ENCODE measurements at places on chromosomes 1 and 21.
A peak's percentile ranks its signal among the peaks of the same experiment; 100 is the strongest.

GRCh38 chr1:119040489-119040888 lies 52.3 kb upstream of the TBX15 start:
- DNase-seq, result no peak

DNA sequence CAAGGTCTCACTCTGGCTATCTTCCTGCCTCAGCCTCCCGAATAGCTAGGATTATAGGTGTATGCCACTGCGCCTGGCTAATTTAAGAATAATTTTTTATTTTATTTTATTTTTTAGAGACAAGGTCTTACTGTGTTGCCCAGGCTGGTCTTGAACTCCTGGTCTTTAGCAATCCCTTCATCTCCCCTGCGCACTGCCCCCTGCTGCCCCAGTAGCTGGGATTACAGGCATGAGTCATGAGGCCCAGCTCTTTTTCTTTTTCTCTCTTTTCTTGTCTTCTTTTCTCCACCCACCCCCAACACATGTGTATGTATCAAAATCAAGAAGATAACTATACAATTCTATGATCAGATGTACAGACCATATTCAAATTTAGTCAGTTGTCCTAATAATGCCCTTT lies 87.2 kb downstream of the PEX14 start:
- DNase-seq, result no peak

DNA sequence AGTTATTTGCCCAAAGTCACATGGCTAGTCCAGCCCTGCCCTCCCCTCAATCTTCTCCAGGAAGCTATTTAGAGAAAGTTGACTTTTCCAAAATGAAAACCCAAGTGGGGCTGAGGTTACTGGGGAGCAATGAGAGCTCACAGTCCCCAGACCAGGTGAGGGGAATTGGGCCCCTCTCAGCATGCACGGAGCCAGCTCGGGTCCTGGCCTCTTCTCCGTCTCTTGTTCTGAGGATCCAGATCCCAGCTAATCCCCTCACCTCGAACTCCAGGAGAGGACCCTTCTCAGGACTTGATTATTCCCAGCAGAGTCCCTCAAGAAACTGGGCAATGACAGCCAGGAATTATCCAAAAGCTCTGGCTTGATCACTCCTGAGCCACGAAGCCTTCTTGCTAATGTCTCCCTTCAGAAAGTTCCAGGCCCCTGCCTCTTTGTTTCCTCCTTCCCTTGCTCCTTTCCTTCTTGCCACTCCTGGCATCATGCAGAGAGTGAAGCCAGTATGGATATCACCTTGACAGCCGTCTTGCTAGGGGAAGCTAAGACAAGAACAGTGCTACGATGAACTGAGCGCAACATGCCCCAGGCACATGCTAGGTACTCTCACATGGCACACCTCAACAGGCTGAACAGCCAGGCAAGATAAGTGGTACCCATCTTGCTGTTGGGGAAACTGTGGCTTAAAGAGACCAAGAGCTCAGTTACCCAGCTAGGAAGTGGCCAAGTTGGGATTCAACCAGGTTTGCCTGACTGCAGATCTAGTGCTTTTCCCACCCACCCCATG lies 51.9 kb downstream of the KLHDC7A start:
- DNase-seq, result no peak

GRCh38 chr1:73359001-73359400 lies 839.0 kb downstream of the LRRIQ3 start:
- no peak for DNase-seq

DNA sequence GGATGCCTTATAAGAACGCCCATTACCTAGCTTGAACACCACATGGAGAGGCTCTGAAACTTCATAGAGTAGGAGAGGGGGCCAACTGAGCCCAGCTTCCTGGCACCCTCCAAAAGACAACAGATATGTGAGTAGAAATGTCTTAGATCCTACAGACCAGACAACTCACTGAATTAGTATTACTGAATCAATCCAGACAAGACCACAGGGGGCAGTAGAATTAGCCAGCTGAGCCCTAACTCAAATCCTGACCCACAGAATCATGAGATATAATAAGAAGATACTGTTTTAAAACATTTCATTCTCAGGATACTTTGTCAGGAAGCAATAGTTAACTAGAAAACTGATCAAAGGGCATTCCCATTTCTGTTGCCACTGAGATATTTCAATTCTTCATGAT lies 45.8 kb upstream of the C1orf21 start:
- DNase-seq, result no peak

DNA sequence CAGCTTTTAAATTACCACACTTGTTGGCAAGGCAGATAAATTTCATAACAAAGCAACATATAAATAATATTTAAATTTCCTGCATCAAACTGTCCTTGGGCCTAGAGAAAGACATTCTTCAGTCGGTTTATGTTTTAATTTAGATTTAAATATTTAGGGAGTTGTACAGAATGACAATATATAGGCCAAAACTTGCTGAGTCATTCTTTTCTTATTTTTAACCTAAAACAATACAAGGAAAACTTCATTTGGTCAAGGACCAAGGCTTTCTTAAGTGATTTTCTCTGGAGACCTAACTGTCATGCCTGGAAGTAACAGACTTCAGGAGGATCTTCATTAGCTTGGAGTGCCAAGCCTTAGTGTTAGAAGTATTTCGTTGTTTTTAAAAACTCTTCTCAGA lies 5.6 kb downstream of the MAP10 start:
- DNase-seq, result no peak

DNA sequence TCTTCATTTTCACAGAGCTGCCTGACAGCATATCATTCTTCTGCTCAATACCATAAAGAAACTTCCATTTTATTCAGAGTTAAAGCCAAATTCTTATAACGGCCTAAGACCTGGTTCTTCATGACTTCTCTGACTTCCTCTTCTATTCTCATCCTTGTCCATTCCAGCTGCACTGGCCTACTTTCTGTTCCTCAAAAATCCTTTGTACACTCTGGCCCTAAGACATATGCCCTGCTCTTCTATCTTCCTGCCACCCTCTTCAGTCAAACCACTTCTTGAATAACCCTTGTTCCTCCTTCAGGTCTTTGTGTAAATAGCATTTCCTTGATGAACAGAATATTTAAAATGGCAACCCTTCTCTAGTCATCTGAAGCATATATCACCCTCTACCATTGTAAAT lies 1338.7 kb upstream of the ADGRL2 start:
- DNase-seq, result no peak

DNA sequence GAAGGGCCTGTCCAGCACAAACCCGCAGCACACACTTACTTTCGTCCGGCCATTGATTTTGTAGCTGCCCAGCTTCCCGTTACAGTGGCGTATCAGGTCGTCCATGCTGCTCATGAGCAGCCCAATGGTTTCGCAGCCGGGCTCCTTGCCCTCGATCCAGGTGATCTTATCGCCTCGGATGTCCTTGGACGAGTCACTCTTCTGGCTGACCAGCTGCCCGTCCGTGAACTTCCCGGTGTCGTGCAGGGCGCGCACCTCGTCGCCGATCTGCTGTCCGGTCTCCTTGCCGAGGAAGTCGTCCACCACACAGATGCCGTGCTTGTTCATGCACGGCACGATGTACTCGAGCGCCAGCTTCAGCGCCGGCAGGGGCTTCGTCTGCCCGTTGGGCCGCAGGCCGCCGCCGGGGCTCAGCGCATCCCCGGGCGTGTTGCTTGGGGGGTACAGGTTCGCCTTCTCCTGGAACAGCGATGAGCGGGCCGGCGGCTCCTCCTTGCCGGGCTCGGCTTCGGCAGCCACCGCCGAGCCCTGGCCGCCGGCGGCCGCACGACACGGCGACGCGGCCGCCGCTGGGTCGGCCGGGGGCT lies 1.0 kb downstream of the EGLN1 start:
- peak; percentile 4 for DNase-seq

DNA sequence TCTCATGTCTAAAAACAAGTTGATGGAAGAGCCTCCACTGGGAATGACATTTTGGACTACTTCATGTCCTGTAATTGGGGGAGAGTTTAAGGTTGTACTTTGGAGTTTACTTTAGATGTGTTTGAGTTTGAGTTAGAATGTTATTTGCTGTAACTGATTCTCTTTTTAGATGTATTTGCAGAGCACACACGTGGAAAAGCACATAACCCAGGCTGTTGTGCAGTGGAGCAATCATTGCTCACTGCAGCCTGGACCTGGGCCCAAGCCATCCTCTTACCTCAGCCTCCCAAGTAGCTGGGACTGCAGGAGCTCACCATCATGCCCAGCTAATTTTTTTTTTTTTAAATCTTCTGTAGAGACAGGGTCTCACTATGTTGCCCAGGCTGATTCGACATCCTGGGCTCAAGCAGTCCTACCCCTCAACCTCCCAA lies 36.7 kb upstream of the SH3D21 start:
- no peak for DNase-seq

- no peak for DNase-seq
Measured at GRCh38 chr1:98030483-98030882, 109.6 kb upstream of the DPYD start.

- DNase-seq, result no peak
Measured at GRCh38 chr1:102896286-102896685, 212.0 kb downstream of the COL11A1 start.

DNA sequence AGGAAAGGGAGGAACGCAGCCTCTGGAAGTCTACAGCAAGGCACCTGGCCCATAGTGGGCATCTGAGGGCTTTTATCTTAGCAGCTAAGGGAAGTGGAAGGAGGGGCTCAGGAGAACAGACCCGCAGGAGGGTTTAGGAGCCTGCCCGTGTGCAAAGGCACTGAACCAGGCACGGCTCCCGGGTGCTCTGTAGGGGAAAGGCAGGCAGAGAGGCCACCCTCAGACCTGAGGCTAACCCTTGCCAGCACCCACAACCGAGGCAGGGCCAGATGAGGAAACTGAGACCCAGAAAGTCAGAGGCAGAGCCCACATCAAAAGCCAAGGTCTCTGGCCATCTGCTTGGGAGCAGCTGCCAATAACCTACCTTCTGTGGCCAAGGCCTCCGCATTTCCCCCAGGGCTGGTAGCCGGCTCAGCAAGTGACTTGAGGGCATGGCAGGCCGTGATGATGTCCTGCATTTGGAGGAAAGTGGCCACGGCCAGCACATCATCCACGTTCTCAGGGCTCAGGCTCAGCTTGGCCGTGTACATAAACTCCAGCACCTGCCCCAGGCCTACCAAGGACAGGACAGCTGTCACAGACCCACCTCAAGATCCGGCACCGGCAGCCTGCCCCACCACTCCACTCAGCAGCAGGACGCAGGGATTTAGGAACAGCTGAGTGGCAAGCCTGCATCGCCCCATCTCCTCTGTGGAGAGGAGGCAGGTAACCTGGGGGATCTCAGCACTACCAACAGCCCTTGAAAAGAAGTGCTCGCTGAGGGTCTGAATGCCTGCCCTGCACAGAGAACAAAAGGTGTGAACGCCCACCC lies 29.1 kb downstream of the ZBTB17 start:
- no peak for DNase-seq

DNA sequence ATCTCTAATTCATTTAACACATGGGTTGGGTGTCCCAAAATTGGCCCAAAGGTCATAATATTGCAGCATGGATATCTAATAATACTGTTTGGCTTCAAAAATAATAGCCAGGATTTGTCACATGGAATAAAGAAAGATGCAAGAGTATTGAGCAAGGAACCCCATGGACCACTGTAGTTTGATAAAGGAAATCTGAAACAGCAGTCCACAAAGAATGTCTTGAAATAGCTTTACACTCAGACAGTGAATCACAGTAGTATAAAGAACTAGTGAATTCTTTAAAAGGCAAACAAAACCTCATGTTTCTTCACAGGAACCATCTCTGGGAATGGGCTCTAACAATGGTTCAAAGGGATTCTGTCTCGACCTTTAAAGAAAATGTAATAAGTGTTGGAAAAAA lies 576.1 kb upstream of the ZRANB2 start:
- DNase-seq, result no peak

DNA sequence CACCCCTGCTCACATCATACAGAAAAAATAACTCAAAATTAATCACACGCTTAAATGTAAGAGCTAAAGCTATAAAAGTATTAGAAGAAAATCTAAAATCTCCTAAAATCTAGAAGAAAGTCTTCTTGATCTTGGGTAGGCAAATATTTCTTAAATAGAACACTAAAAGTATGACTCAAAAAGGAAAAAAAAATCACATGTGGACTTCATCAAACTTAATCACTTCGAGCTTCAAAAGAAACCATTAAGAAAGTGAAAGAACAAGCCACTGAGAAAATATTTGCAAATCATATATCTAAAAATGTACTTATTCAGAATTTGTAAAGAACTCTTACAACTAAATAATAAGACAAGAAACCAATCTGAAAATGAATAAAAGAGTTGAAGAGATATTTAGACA lies 32.7 kb downstream of the LRRC52 start:
- DNase-seq, result no peak

DNA sequence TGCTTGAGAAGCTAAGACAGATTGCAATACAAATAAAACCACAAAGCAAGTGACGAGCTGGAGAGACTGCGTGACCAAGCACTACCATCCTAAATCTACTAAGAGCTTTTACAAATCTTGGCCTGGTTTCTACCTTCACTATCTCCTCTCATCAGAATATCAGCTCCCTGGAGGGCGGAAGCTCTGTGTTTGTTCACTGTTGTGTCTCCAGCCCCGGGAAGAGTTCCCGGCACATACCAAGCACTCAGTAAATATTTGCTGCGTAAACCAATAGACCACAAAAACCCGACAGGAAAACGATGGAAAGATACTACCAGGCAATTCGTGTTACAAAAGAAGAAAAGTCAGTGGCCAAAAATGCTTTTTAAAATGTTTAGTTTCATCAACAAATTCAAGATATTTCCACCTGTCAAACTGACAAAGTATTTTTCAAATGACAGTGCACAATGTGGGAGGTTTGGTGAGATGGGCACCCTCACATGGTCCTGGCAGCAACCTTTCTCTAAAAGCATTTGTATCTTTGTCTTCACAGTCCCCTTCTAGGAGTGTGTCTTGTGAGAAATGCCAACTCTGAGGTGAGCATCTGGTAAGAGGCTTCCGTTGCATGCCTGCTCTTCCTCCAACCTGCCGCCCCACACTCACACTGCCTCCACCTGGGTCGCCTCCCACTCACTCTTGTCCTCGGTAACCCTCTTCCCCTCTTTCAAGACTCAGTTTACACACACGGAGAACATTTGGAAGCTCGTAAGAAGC lies 34.7 kb downstream of the SLC1A7 start:
- DNase-seq, result no peak

DNA sequence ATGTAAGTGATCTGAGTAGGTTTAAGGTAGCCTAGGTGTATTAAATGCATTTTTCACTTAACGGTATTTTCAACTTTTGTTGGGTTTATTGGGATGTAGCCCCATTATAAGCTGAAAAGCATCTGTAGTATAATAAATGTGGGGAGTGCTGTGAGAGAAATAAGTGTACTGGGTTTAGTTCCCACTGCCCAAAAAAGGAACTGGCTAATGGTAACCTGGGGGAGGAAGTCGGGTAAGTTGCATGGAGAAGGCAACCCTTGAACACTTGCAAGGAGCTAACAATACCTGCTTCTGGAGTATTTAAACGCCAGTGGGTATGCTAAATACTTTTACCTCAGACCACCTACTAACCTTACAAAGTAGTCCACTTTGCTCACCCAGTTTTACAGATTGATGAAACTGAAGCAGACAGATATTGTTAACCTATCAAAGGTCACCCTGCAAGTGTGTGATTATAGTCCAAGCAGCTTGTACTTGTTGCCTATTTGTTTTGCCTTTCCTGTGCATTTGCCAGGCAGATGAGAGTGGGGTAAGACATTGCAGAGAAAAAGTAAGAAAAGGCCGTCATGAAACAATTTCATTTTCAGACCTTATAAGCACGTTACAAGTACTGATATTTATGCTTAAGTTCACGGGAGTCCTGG lies 7.6 kb upstream of the SHISA4 start:
- no peak for DNase-seq

GRCh38 chr1:20279509-20279908 lies 11.2 kb upstream of the VWA5B1 start:
- DNase-seq, result no peak

- no peak for DNase-seq
Measured at GRCh38 chr1:248686815-248687214, 15.8 kb downstream of the OR14I1 start.
